ENCODE measurements at places on chromosomes 7 and 10. TPM values are rescaled to one million over a fixed set of nuclear protein-coding genes. Genes with fewer than 3 reads are reported as not detected.

The MRLN gene
- not detected for total RNA-seq

The TACC2 gene
- 52.6 TPM for total RNA-seq

The CALHM3 gene
- not detected for total RNA-seq

The SPDYE6 gene
- total RNA-seq, result not detected

The CLCN1 gene
- 0.09 TPM for total RNA-seq

The NEUROG3 gene
- total RNA-seq, result 0.43 TPM

DNA sequence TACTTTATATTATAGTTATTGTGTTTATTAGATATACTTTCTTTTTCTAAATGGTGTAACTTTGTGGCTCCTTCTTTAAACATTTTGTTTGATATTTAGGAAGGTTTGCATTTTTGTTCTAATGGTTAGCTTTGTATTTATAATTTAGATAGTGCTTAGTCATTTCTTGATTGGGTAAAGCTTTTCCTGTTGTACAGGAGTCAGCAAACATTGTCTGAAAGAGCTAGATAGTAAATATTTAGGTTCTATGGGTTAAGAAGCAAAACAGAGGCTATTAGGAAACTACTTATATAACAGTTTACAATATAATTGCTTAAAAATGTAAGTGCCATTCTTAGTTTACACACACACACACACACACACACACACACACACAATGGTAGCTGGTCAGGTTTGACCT lies 70.6 kb upstream of the CCDC6 start:
- peaks cover 7% of the 10 kb centered on the region for H3K36me3 ChIP-seq
- no peak for DNase-seq
- H3K27ac ChIP-seq, result no peak overlapping the region
- H3K4me1 ChIP-seq, result no peaks in the 10 kb centered on the region

- peaks cover 5% of the 10 kb centered on the region for H3K4me1 ChIP-seq
- H3K4me3 ChIP-seq, result no peak overlapping the region
- H3K27ac ChIP-seq, result no peak overlapping the region
- H3K27me3 ChIP-seq, result no peaks in the 10 kb centered on the region
- no peak for DNase-seq
These were observed 139.1 kb downstream of the ATE1 start for GRCh38 chr10:121788717-121789116.

GRCh38 chr7:38929460-38930171 lies 20.6 kb upstream of the VPS41 start:
- DNase-seq, result no peak
- H3K4me3 ChIP-seq, result no peak overlapping the region
- no peaks in the 10 kb centered on the region for H3K36me3 ChIP-seq
- no peaks in the 10 kb centered on the region for H3K27me3 ChIP-seq
- H3K27ac ChIP-seq, result no peak overlapping the region
- H3K4me1 ChIP-seq, result peaks cover 6% of the 10 kb centered on the region

GRCh38 chr7:1109581-1110310 lies 21.8 kb downstream of the GPER1 start:
- no peaks in the 10 kb centered on the region for H3K27me3 ChIP-seq
- no peaks in the 10 kb centered on the region for H3K36me3 ChIP-seq
- H3K4me3 ChIP-seq, result no peak overlapping the region
- H3K4me1 ChIP-seq, result peaks cover 6% of the 10 kb centered on the region

DNA sequence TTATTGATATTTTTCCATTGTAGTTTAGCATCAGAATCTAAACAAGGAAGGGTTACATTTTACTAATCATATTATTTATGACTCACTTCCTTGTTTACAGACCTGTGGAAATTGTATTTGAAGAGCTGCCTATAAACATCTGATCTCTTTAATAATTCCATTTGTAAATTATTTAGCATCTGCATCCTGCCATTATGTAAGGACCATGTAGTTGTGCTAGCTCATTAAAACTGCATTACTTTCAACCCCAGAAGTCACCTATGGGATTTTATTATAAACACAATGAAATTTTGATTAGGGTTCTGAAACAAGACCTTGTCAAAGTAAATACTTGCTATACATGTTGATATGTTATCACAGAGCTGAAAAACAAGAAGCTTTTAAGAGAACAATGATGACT lies 146.8 kb upstream of the SLC26A5 start:
- H3K36me3 ChIP-seq, result no peaks in the 10 kb centered on the region
- H3K27ac ChIP-seq, result no peak overlapping the region
- H3K4me3 ChIP-seq, result no peak overlapping the region
- H3K4me1 ChIP-seq, result no peaks in the 10 kb centered on the region

DNA sequence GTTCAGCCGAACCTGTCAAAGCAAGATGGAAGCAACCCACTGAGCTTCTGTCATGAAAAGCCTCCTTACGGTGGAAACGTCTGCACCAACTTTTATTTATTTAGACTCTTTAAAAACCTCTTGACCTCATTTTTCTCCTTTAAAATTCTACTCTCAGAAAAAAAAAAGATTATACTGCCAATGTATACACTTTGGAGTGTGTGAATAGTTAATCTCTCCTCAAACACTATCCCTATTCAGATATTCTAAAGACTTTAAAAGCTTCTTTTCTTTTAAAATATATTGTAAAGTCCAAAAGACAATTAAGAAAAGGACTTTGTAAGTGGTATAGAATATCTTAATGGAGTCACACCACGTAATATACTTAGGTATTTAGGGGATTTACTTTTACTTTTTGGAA lies 335.2 kb upstream of the SEMA3D start:
- H3K4me1 ChIP-seq, result no peaks in the 10 kb centered on the region
- no peak overlapping the region for H3K4me3 ChIP-seq
- no peak overlapping the region for H3K27ac ChIP-seq
- no peaks in the 10 kb centered on the region for H3K36me3 ChIP-seq
- DNase-seq, result no peak

GRCh38 chr7:95059842-95060313 lies 152.5 kb downstream of the PPP1R9A start:
- H3K36me3 ChIP-seq, result no peaks in the 10 kb centered on the region
- H3K27ac ChIP-seq, result no peak overlapping the region
- peaks cover 6% of the 10 kb centered on the region for H3K4me1 ChIP-seq

GRCh38 chr10:82661701-82662100 lies 786.7 kb downstream of the NRG3 start:
- no peak overlapping the region for H3K27ac ChIP-seq
- DNase-seq, result no peak
- peaks cover 7% of the 10 kb centered on the region for H3K4me1 ChIP-seq
- H3K4me3 ChIP-seq, result no peak overlapping the region

DNA sequence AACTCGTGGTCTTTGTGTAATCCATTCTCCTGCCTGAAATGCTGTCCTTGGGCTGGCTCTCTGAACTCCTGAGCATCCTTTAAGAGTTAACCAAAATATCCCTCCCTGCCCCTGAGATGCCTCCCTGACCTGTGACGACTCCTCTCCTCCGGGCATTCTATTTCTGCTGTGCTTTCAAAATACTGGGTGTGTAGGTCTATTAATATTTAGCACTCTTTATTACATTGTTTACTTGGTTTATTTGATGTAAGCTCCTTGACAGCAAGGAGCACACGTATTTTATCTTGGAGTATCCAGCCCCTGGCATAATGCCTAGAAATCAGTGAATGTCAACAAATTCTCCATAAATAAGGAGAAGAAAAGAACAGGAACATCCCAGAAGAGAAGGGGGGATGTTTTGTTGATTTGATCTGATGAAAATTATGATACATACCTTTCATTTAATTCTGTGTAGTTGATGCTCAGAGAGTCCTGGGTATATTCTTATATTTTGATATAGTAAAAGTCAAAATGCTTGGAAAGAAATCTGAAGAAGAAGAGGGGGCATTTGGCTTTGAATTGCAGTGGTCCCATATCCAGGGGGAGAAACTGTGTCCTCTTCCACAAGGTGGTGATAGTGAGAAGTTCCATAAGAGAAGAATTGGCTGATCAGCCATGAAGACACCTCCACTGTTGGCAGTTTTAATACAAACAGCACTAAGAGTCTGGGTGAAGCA lies 107.7 kb upstream of the MPP7 start:
- H3K27ac ChIP-seq, result no peak overlapping the region
- H3K27me3 ChIP-seq, result peaks cover 19% of the 10 kb centered on the region
- DNase-seq, result no peak
- no peaks in the 10 kb centered on the region for H3K4me1 ChIP-seq
- H3K36me3 ChIP-seq, result no peaks in the 10 kb centered on the region

DNA sequence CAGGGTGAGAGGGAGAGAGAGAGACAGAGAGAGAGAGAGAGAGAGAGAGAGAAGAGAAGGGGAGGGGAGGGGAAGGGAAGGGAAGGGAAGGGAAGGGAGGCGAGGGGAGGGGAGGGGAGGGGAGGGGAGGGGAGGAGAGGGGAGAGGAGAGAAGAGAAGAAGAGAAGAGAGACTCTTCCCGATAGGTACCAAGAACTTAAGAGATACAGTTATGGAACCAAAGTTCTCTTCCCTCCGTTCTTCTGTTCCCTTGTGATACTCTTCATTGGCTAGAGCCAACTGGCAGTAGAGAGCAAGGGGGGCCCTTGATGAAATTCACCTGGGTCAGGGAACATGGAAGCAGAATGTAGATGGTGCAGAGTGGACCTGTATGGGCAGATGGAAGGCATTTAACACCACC lies 122.1 kb downstream of the PTN start:
- no peak overlapping the region for H3K4me3 ChIP-seq
- no peaks in the 10 kb centered on the region for H3K27me3 ChIP-seq
- peaks cover 43% of the 10 kb centered on the region for H3K36me3 ChIP-seq

GRCh38 chr7:64320547-64321513 lies 7.1 kb downstream of the ZNF736 start:
- H3K36me3 ChIP-seq, result peaks cover 2% of the 10 kb centered on the region
- H3K4me3 ChIP-seq, result no peak overlapping the region
- H3K27ac ChIP-seq, result no peak overlapping the region
- no peaks in the 10 kb centered on the region for H3K4me1 ChIP-seq
- H3K27me3 ChIP-seq, result no peaks in the 10 kb centered on the region
- no peak for DNase-seq

DNA sequence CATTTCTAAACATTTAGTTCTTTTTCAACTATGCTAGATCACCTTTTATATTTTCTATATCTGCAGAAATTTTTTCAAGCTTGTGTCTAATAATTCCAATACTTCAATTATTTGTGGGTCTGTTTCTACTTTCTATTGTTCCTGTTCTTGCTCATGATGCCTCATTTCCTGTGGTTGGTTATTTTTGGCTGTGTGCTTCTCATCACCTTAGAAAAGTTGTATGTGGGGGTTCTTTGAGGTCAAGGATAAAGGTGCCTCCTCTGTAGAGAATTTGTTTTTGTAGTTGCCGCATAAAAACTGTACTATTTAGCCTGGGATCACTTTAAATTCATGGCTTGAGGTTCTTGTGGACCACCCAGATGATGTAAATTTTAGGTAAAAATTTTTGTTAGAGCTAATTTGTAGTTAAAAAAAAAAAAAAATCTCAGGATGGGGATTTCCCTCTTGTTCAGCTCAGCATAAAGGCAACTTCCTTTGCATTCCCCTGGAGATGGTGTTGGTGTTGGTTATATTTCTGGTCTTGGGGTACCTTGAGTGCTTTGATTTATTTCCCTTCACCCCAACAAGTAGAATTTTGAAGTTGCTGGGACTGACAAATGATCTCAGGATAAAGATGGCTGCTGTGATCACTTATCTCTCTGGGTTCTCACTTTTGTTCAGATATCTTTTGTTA lies 27.0 kb upstream of the JAZF1 start:
- no peaks in the 10 kb centered on the region for H3K4me1 ChIP-seq
- no peak for DNase-seq
- no peaks in the 10 kb centered on the region for H3K36me3 ChIP-seq
- no peak overlapping the region for H3K4me3 ChIP-seq
- peaks cover 5% of the 10 kb centered on the region for H3K27me3 ChIP-seq
- H3K27ac ChIP-seq, result no peak overlapping the region

GRCh38 chr7:117085769-117086463 lies 132.6 kb downstream of the ST7 start:
- H3K4me3 ChIP-seq, result no peak overlapping the region
- no peaks in the 10 kb centered on the region for H3K27me3 ChIP-seq
- peaks cover 4% of the 10 kb centered on the region for H3K4me1 ChIP-seq
- no peaks in the 10 kb centered on the region for H3K36me3 ChIP-seq
- no peak overlapping the region for H3K27ac ChIP-seq
- DNase-seq, result no peak

DNA sequence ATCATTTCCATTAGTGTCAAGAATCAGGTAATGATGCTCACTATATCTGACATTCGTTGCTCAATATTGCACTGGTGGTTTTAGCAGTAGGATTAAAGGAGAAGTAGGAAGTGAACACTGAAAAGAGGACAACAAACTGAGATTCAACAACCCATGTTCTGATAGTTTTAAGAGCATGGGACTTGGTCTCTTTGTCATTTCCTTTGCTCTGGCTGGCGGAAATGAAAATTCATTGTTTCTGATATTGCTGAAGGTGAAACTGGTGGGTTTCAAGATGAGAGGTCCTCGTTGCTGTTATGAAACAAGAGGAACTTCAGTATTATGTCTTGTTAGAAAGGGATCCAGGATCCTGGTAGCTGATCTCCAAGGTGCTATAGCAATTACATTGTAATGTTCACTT lies 129.0 kb downstream of the DNAH11 start:
- H3K4me1 ChIP-seq, result no peaks in the 10 kb centered on the region
- H3K36me3 ChIP-seq, result no peaks in the 10 kb centered on the region
- H3K27ac ChIP-seq, result no peak overlapping the region
- DNase-seq, result no peak
- no peaks in the 10 kb centered on the region for H3K27me3 ChIP-seq
- H3K4me3 ChIP-seq, result no peak overlapping the region

GRCh38 chr7:732094-732541 lies 5.0 kb upstream of the PRKAR1B start:
- DNase-seq, result no peak
- H3K4me3 ChIP-seq, result peak overlapping the region; percentile 26
- H3K4me1 ChIP-seq, result peaks cover 13% of the 10 kb centered on the region
- H3K36me3 ChIP-seq, result peaks cover 13% of the 10 kb centered on the region

DNA sequence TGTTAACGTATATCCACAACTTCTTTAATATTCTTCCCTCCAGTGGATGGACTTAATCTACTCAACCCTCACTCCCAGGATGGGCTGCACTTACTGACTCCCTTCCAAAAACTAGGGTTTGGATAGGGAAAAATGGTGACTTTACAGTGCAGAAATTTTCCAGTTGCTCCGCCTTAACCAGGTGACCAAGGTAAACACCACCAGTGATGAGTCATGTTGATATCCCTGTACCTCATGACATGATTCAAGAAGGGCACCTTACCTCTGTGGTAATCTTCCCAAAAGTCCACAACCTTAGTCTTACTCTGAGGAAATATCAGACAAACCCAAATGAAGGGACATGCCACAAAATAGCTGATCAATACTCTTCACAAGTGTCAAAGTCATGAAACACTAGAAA lies 3.5 kb upstream of the GSTK1 start:
- no peaks in the 10 kb centered on the region for H3K27me3 ChIP-seq
- no peak overlapping the region for H3K4me3 ChIP-seq
- no peak overlapping the region for H3K27ac ChIP-seq
- DNase-seq, result no peak
- peaks cover 17% of the 10 kb centered on the region for H3K4me1 ChIP-seq

GRCh38 chr10:109183366-109183765 lies 739.9 kb downstream of the XPNPEP1 start:
- H3K36me3 ChIP-seq, result no peaks in the 10 kb centered on the region
- DNase-seq, result no peak
- H3K27ac ChIP-seq, result no peak overlapping the region

- H3K4me3 ChIP-seq, result no peak overlapping the region
- peaks cover 38% of the 10 kb centered on the region for H3K4me1 ChIP-seq
- H3K36me3 ChIP-seq, result no peaks in the 10 kb centered on the region
- no peaks in the 10 kb centered on the region for H3K27me3 ChIP-seq
- H3K27ac ChIP-seq, result peak overlapping the region; percentile 8
These were observed 139.0 kb downstream of the MGMT start for GRCh38 chr10:129605986-129606518.

GRCh38 chr7:46852795-46853194 lies 729.1 kb downstream of the TNS3 start:
- no peak overlapping the region for H3K27ac ChIP-seq
- no peak for DNase-seq
- H3K27me3 ChIP-seq, result no peaks in the 10 kb centered on the region
- no peaks in the 10 kb centered on the region for H3K36me3 ChIP-seq

GRCh38 chr7:148856578-148856881 lies 27.6 kb downstream of the EZH2 start:
- no peak overlapping the region for H3K4me3 ChIP-seq
- DNase-seq, result no peak
- H3K27me3 ChIP-seq, result no peaks in the 10 kb centered on the region
- no peak overlapping the region for H3K27ac ChIP-seq

Measured in neural crest cell (in vitro differentiated cells).